Transverse colon (tissue), 4 donors: ENCODE measurements at places on chromosomes 2 and 18.

DNA sequence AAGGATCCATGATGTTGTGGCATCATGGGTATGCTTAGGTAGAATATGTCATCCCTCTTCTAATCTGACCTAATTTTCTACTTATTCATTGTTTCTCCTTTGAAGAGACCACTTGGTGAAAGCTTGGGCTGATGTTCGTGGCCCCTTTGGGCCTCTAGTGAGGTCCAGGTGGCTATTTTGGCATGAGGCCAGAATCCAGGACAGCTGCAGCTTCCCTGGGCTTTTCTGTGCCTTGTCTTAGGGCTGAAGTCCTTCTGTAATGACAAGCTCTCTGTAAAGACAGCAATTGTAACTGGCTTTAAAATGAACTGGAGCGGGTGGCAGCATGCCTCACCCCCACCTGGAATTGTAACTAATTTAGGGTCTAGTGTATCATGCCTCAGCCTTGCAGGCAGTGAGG lies 15.6 kb upstream of the MC2R start:
- DNase-seq: no peak

- no peak for DNase-seq
Observed at GRCh38 chr2:227404585-227405271, 17.0 kb upstream of the SCYGR1 start.

DNA sequence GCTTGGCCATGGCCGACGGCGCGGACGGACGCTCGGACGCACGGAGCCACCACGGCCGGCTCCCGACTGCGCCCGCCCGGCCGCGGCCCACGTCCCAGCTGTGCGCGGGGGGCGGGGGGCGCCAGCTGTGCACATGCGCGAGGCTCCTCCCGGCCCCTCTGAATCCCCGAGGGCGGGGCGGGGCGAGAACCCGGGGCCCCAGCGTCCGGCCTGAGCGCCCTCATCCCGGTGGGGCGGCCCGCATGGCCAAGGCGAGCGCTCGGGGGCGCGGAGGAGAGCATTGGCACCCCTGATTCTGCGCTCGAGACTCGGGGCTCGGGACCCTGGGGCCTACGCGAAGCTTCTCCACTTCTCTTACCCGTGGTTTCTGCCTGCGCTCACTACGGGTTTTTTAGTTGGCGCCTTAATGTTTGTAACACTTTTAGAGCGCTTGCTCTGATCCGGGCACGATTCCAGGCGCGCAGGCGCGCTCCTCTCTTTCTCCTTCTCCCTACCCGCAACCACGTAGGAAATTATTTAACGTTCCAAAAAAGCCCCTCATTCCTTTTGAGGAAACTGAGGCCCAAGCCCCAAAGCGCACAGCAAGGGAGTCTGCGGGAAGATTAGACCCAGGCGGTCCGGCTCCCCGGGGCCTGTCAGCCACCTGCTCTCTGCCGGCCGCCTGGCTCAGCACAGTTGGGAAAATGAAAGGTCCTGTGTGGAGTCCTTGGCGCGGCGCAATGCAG lies at the start of gene PXDN:
Gene PXDN, minus strand, starts transcription at position 70 of the 725 bp plus-strand sequence. Its CDS starts 60 bp downstream, at position 10.
- peak; percentile 45 for DNase-seq

DNA sequence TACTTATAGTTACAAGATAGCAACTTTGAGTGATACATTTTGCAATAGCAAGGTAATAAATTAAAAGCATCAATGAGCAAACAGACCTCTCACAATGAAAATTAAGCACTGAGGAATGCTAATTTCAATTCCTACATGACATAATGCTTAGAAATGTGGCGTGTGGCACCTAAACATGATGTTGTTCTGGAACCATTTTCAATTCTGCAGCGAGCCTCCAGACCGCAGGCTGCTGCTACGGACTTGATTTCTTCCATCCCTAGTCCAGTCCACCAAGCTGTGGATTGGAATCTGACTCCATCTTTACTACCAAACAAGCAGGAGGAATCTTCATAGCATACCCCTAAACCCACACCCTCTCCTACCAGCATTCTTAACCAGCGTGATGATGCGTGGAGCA lies 58.7 kb upstream of the ZNF397 start:
- no peak for DNase-seq

DNA sequence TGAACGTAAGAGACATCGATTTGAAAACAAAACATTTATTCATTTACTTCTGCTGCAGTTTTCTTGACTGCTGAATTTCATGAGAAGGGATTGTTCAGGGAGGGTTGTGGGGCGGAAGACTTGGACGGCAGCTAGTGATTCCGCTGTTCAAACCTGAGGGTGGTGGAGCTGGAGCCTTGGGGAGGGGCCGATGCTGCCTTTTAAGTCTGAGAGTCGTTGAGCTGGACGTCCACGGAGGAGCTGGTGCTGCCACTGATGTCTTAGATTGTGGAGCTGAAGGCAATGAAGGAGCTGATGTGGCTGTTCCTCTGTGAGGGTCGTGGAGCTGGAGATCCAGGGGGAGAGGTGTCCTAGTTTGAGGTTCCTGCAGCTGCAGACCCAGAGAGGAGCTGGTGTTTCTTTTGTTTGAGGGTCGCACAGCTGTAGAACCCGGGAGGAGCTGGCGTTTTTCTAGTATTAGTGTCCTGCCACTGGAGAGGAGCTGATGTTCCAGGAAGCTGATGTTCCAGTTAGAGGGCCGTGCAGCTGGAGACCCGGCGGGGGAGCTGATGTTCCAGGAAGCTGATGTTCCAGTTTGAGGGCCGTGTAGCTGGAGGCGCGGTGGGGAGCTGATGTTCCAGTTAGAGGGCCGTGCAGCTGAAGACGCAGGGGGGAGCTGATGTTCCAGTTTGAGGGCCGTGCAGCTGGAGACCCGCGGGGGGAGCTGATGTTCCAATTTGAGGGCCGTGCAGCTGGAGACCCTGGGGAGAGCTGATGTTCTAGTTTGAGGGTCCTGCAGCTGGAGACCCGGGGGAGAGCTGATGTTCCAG lies 150.9 kb downstream of the RTP5 start:
- DNase-seq: peak; percentile 30

- DNase-seq: no peak
Observed at GRCh38 chr18:41681138-41681880, 273.7 kb upstream of the PIK3C3 start.

DNA sequence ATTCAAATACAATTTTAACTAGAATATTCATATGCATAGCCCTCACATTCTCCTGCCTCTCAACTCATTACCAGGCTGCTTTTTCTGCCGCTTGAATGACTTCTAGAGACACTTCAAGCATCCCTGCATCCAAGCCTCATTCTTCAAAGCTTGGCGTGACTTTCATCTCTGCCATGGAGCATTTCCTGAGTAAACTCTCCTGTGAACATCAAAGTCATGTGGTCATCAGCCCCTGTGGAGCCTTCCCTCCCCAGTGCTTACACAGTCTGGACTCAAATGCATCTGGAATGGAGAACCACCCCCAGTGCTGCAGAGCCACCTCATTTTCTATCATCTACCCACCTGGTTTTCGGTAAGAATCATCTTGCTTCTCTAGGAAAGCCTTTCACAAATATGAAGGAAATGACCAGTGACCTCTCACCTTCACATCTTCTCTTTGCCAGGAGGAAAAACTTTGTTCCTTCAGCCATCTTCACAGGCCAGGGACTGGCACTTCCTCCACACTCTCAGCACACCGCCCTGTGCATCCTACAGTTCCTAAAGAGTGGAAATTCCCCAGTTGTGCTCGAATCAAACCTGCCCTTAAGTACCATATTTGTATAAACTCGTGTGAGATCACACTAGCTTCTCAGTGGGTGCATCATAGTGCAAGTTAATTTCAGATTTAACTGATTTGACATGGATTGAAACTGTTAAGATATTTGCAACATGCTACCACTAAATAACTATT lies 116.4 kb downstream of the COL6A3 start:
- no peak for DNase-seq

- DNase-seq: no peak
Observed at GRCh38 chr2:232320443-232320803, 58.1 kb upstream of the ALPP start.

DNA sequence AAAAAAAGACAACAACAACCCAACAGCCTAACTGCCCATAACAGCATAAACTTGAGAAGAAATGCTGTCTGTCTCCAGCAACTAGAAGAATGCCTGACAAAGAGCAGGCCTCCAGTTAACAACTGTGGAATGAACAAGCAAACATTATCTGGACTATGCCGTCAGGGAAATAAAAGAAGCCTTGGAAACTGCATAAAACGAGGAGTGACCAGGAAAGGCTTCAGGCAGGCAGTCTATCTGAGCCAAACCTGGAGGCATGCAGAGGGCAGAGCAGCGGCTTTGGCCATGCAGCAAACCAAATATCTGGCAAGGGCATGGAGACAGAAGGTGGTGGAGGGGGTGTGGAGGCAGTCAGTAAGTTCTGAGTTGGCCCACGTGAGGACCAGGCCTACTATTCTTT lies 11.1 kb downstream of the HES6 start:
- DNase-seq: no peak

DNA sequence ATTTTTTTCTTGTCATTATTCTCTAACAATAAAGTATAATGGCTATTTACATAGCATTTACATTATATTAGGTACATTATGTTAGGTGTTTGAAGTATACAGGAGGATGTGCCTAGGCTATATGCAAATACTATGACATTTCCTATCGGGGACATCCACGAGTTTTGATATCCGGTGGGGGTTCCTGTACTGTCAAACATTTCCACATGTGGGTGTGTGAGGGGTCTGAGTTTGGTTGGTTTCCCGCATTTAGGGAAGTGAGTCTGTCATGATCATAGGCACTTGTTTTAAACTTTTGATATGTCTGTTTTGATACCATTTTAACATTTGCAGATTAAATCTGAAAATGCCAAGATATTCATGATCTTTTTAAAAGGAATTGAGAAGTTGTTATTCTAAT lies 76.0 kb downstream of the CEP192 start:
- no peak for DNase-seq

DNA sequence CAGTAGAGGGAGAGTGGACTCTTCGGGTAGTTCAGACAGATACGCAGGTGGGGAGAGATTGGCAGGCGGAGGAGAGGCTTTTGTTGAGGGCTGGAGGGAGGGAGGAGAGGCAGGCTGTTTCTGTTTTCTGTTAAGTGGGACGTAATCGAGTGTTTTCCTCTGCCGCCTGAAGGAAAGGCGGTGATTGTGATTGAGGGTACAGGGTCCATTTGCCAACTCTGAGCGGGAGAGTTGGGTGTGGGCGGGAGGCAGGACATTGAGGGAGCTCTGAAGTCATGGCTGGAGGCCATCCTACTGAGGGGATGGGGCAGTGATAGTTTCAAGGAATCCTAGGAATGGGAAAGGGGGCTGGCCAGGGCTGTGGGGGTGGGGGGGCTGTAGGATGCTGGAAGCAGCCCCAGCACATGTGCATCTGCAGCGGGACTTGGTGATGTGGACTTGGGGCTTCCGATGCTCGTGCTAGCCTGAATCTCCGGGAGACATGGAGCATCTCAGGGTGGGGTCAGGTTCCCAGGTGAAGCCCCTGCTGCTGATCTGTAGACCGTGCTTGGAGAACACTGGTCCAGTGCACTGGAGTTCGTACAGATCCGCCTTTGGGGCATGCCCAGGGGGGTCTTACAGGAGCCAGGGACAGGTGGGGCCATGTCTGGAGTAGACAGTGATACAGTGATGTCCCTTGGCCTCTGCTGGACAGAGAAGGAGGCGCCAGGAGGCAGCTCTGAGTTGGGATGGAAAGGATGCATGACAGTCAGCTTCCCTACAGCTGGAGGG lies 167.5 kb downstream of the AGAP1 start:
- no peak for DNase-seq

- no peak for DNase-seq
Observed at GRCh38 chr2:119049968-119050704, 108.1 kb downstream of the MARCO start.

- no peak for DNase-seq
Observed at GRCh38 chr2:16973586-16974286, 308.1 kb upstream of the CYRIA start.

- DNase-seq: no peak
Observed at GRCh38 chr2:236712304-236712703, 142.7 kb downstream of the ACKR3 start.

GRCh38 chr18:48803951-48804855 lies 146.6 kb downstream of the SMAD7 start:
- DNase-seq: peak; percentile 5

DNA sequence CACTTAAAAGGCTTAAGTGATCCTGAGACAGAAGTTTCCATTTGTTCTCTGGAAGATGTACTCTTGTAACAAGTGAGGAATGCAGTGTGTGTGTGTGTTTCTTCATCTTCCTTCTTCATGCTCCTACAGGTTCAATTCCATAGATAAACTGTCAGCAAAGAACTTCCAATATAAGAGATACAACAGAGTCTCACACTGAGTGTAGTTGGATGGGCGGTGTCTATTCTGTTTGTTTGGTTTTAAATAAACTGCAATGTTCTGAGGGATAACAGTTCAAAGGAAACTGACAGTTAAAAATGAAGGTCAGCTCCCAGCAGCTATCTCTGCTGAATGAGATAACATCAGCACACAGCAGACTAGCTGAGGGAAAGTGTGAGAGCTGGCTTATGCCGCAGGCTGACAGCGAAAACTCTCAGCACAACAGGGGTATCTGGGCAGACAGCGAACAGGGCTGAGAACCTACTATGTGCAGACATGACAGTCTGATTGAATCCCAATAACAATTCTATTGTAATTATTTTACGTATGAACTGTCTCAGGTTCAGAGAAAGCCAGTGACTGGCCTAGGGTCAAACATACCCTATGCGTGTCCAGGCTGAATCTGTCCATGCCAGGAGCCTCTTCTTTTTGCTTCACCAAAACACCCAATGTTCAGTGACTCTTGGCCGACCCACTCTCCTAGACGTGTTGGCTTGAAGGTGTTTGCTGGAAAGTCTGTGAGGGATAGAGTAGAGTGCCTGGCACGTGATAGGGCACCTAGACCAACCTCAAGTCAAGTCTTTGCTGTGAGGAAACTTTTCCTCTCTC lies 201.9 kb upstream of the TRIB2 start:
- no peak for DNase-seq

DNA sequence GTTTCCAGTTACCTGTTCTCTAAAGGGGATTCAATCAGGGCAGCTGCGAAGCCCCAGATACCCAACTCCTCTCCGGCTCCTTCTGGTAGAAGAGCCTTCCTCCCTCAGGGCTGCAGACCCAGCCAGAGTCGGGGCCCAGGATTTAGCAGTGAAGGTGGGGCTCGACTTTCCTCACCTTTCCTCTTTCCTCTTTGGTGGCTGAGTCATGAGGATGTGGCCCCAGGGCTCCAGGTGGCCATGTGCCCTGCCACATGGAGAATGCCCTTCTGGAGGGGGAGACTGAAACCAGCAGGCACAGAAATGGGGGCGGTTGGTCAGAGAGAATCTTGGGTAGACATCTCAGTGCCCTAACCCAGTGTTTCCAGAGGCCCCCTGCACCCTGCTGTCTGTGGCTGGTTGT lies 402.6 kb downstream of the NBAS start:
- no peak for DNase-seq
